ENCODE measurements at places on chromosomes 6 and 20. TPM values are rescaled to one million over a fixed set of nuclear protein-coding genes. Genes with fewer than 3 reads are reported as not detected.

DNA sequence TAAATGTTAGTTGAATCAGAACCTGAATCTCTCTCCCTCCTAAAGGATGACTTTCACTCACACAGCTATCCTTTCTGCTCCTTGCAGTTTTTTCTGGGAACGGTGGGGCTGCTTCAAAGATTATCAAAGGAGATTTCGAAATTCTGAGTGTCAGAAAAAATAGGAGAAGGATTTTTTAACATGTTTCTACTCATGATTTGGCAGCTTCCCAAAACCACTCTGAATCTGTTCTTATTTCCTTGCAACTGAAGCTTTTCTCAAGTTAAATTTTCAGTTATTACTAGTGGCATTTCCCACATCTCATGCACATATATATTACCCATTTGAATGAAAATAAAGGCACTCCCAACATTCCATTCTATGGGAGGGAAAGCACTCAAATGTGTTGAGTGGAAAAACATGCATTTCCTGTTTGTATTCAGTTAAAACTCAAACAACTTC lies 123.6 kb downstream of the LCA5 start:
- no peak for DNase-seq

The RAET1E gene
- total RNA-seq, result not detected

The HDGFL1 gene
- total RNA-seq, result not detected

- no peak for DNase-seq
Measured at GRCh38 chr6:53811082-53811481, 16.3 kb downstream of the LRRC1 start.

DNA sequence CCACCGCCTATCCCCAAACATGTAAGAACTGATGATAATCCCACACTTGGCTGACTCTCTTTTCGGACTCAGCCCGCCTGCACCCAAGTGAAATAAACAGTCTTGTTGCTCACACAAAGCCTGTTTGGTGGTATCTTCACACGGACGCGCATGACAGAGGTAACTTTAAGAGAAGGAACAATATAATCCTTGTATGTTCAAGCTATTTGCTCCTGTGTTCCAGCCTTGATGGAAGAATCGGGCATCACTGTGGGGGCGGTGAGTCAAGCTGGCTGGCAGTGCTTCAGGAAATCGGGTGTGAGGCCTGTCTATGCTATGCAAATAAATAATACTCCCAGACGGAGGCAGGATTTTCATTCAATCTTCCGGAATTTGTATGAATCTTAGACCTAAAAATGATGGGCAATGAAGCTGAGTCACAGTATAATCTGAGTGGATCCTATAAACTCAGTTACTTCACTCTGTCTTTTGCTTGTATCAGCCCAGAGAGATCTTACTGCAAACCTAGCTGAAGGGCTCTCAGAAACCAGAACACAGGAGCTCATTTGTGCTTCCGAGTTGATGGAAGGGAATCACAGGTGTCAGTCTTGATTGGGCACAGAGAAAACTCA lies 45.2 kb upstream of the NT5E start:
- DNase-seq, result peak; percentile 3

DNA sequence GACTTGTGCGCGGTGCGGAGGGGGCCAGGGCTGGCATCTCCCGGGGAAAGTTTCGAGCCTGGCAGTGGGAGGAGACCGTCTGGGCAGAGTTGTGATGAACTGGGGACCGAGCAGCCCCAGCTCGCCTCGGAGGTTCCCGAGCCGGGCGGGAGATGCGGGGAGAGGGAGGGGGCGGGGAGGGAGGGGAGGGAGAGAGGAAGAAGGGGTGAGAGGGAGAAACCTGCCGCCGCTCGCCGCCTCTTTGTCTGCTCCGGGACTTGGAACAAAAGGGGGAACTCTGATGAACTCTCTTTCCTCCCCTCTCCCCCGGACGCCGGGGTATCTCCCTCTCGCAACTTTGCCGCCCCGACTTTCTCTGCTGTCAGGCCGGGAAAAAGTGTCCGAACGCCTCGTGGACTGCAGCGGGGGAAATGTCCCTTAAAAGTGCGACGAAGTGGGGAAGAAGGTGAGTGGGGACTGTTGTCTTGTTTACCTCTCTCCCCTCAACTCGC lies 72.7 kb downstream of the SOX4 start:
- DNase-seq, result no peak

- DNase-seq, result no peak
Measured at GRCh38 chr6:20402092-20402341, 338 bp downstream of the E2F3 start.

The KIF25 gene
- not detected for total RNA-seq
